ENCODE measurements at places on chromosomes 1 and 21. TPM values are rescaled to one million over a fixed set of nuclear protein-coding genes. Genes with fewer than 3 reads are reported as not detected.

The SUSD4 gene
- 6.4 TPM for total RNA-seq

The RGS16 gene
- total RNA-seq: 6.7 TPM

The OR6N1 gene
- total RNA-seq: not detected

The CR1 gene
- 10.6 TPM for total RNA-seq

The SCAMP3 gene
- 54.7 TPM for total RNA-seq

The APOBEC4 gene
- total RNA-seq: not detected

The PODN gene
- 0.43 TPM for total RNA-seq

The NPPA gene
- not detected for total RNA-seq

The INKA2 gene
- total RNA-seq: not detected

DNA sequence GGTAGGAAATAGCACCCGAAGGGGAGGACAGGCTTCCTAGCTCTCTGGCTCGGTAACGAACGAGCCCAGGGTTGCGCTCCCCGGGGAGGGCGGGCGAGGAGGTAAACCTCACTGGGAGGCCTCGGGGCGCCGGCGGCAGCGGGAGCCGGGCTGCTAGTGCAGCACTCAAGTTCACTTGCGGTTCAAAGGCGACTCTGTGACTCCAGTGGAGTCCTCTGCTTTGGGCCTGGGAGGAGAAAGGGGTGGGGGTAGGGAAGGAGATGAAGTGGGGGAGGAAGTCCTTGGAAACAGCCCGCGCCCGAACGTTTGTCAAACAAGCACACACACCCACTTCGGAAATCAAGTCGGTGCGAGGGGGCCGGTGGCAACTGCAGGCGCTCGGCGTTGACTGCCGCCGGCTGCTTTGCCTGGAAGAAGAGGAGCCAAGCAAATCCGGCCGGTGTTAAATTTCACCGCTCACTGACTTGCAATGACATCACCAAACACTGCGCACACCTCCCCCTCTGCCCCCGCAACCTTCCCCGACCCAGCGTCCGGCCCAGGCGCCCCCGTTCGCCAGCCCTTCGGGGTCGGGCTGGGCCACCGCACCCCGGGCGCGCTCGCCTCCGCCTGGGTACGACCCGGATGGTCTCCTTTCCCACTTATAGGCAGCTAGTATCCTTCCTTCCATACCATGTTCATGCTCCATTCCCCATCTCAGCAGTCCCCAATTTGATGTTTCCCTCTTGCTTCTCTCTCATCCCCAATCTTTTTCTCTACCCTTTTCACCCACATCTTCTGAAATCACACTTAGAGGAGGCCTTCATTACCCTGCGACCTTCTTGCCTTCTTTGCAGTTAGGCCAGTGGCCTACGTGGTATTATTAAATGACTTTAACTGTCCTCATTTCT lies at the start of gene COL24A1:
Gene COL24A1, minus strand, starts transcription at position 207 of the 890 bp plus-strand sequence. CDS start 376 bp downstream, outside the sequence.
- peak within 1 kb of the TSS; percentile 88 for H3K4me3 ChIP-seq
- H3K27ac ChIP-seq: no peak within 1 kb of the TSS
- H3K27me3 ChIP-seq: peaks cover 25% of the 10 kb centered on the region
- H3K4me1 ChIP-seq: peaks cover 6% of the 10 kb centered on the region

DNA sequence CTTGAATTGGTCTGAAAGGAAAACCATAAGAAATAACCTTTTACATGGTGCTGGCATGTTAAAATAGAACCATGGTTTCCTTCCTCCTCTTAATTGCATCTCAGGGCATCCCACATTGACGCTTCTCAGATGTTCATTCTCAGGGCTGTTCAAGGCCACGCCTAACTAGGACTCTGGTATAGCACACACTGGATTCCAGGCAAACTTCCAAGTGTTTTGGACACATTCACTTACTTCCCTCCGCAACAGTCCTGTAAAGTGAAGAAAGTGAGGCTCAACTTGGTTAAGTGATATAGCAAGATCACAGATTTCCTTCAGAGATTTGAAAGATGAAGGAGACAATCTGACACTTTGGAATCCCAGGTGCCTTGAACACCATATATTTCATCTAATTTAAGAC lies 244.8 kb downstream of the DUSP10 start:
- no peaks in the 10 kb centered on the region for H3K36me3 ChIP-seq
- H3K27ac ChIP-seq: no peak overlapping the region
- no peak overlapping the region for H3K4me3 ChIP-seq
- no peaks in the 10 kb centered on the region for H3K4me1 ChIP-seq
- DNase-seq: no peak

GRCh38 chr1:39861003-39861402 lies 22.3 kb downstream of the TRIT1 start:
- no peak overlapping the region for H3K27ac ChIP-seq
- no peaks in the 10 kb centered on the region for H3K27me3 ChIP-seq
- H3K4me1 ChIP-seq: no peaks in the 10 kb centered on the region
- no peak for DNase-seq
- no peak overlapping the region for H3K4me3 ChIP-seq

DNA sequence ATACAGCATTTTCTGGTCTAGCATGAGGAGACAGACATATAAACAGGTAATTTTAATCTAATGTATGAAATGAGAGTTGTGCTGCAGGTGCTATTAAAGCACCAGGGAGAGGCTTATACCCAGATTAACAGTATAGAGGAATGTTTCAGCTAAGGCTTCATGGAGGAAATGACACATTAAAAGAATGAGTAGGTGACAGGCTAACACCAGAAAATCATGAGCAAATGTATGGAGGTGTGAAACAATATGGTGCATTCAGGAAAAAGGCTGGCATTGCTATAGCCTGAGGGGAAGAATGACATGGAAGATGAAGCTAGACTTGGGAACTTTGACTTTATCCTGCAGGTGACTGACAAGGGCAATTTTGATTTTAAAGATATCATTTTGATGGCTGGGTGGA lies 7.0 kb downstream of the ARPC5 start:
- H3K36me3 ChIP-seq: no peaks in the 10 kb centered on the region
- H3K4me1 ChIP-seq: peaks cover 7% of the 10 kb centered on the region
- no peaks in the 10 kb centered on the region for H3K27me3 ChIP-seq
- no peak overlapping the region for H3K27ac ChIP-seq
- no peak overlapping the region for H3K4me3 ChIP-seq

- H3K27ac ChIP-seq: no peak overlapping the region
- H3K36me3 ChIP-seq: no peaks in the 10 kb centered on the region
- H3K27me3 ChIP-seq: peaks cover 3% of the 10 kb centered on the region
- H3K4me3 ChIP-seq: no peak overlapping the region
These were observed 26.4 kb upstream of the FMO1 start for GRCh38 chr1:171221665-171222591.

DNA sequence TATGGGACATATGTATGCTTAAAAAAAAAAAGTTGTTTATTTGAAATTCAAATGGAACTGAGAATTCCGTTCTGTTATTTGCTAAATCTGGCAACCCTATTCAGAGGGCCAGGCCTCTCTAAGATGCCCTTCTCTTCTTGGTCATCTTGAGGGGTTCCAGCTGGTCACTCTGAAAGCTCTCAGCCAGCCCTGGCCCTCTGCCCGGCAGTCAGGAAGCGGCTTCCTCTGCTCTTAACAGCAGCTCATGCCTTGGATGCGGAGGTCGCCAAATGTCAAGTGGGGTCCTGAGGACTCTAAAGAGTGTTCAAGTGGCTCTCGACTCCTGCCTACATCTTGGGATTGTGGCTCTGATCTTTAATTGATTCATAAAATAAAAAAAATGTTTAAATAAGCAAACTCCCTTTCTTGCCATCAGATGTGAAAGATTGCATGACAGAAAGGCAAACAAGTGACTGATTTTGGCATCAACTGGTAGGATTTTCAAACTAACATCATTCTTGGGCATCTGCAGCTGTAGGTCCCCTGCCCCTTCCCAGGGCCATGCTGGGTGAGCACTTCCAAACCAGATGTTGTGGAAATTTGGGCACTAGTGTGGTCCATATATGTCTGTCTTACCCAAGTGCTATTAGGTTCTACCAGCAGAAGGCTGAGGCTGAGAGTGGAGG lies 130.8 kb downstream of the PRDM2 start:
- H3K27me3 ChIP-seq: peaks cover 25% of the 10 kb centered on the region
- H3K27ac ChIP-seq: no peak overlapping the region
- H3K4me3 ChIP-seq: no peak overlapping the region
- H3K4me1 ChIP-seq: peaks cover 6% of the 10 kb centered on the region

- no peaks in the 10 kb centered on the region for H3K4me1 ChIP-seq
- no peak for DNase-seq
- H3K4me3 ChIP-seq: no peak overlapping the region
These were observed 99.4 kb downstream of the DIRAS3 start for GRCh38 chr1:67951014-67951413.

GRCh38 chr21:46661211-46661625 lies 25.7 kb downstream of the PRMT2 start:
- H3K4me3 ChIP-seq: no peak overlapping the region
- no peaks in the 10 kb centered on the region for H3K27me3 ChIP-seq
- H3K36me3 ChIP-seq: peaks cover 48% of the 10 kb centered on the region
- H3K27ac ChIP-seq: no peak overlapping the region
- DNase-seq: peak; percentile 46

GRCh38 chr21:23951251-23951650 lies 1656.0 kb downstream of the MRPL39 start:
- H3K27ac ChIP-seq: no peak overlapping the region
- H3K27me3 ChIP-seq: no peaks in the 10 kb centered on the region
- no peaks in the 10 kb centered on the region for H3K4me1 ChIP-seq
- no peak overlapping the region for H3K4me3 ChIP-seq
- no peaks in the 10 kb centered on the region for H3K36me3 ChIP-seq
- no peak for DNase-seq

- no peak overlapping the region for H3K27ac ChIP-seq
- H3K4me1 ChIP-seq: no peaks in the 10 kb centered on the region
These were observed 45.3 kb upstream of the MAN1A2 start for GRCh38 chr1:117321680-117322609.

DNA sequence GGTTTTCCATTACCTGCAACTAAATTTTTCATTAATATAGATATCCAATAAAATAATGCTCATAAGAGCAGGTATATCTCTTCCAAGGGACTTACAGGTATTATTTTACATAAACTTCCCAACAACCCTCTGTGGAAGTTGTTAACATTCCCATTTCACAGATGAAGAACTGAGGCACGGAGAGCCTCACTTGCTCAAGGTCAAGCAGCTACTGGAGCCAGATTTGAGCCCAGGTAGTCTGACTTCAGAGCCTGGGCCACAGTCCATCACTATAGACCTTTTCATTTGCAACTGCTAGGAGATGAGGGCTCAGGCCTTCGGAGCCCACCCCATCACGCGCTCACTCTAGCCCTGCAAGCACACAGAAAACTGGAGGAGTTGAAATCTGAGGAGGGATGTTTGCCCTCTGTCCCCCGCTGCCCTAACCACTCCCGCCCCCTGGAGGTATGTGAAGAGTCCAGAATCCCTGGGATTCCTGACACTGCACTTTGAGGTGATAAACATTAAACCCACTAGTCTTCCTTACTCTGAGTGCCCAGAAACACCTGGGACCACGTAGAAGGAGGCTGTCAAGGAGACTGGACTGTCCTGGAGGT lies 11.7 kb upstream of the ALPL start:
- H3K36me3 ChIP-seq: no peaks in the 10 kb centered on the region
- H3K27ac ChIP-seq: no peak overlapping the region
- H3K4me3 ChIP-seq: no peak overlapping the region
- H3K27me3 ChIP-seq: peaks cover 25% of the 10 kb centered on the region

GRCh38 chr1:117512728-117513321 lies 93.0 kb upstream of the TENT5C start:
- no peak overlapping the region for H3K4me3 ChIP-seq
- no peaks in the 10 kb centered on the region for H3K27me3 ChIP-seq
- H3K27ac ChIP-seq: no peak overlapping the region
- H3K4me1 ChIP-seq: no peaks in the 10 kb centered on the region
- H3K36me3 ChIP-seq: no peaks in the 10 kb centered on the region

DNA sequence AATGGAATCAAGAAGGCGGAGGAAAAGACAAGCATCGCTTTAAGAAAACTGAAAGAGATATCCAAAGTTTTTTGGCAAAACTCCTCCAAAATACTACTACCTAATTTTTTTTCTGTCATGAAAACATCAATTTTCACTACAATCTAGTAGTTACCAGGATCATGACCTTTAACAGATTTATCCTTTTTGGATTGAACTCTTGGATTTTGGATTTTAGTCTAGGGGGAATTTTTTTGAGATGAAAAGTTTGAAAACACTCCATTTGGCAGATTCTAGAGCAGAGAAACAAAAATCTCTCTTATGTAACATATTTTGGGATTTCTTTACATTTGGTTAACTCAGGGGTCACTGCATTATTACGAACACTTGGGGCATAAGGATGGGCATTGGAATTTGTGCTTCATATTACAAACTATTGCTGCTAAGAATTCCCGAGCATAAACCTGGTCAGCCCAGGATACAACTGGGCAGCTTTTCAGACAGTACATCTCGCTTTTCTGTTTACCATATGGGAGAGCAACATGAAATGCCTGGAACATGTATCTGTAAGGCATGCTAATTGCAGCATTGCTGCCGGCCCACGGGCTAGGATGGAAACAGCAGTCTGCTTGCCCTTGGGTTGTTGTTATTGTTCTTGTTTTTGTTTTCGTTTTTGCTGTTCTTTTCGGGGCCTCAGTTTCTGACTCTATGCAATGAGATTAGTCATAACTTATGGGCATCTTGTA lies 264.3 kb downstream of the RHOU start:
- no peak overlapping the region for H3K4me3 ChIP-seq
- H3K27me3 ChIP-seq: no peaks in the 10 kb centered on the region
- no peaks in the 10 kb centered on the region for H3K36me3 ChIP-seq
- H3K27ac ChIP-seq: no peak overlapping the region

DNA sequence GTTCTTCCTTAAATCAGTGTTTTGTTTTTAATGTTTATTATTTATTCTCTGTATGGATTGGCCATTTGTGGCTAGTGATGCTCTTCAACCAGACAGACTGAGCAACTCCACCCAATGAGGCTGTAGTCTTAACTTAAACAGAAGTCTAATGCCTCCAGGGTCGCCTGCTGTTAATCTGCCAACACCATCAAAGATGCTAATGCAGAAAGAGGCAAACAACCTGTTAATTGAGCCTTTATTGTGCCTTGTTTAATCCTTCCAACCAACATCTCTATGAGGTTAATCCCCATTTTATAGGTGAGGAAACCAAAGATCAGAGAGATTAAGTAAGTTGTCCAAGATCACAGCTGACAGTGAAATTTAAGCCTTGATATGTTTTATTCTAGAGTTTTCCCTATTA lies 79.4 kb upstream of the SSX2IP start:
- peaks cover 3% of the 10 kb centered on the region for H3K4me1 ChIP-seq
- H3K27me3 ChIP-seq: no peaks in the 10 kb centered on the region
- H3K27ac ChIP-seq: no peak overlapping the region
- DNase-seq: no peak
- H3K4me3 ChIP-seq: no peak overlapping the region
- H3K36me3 ChIP-seq: no peaks in the 10 kb centered on the region

GRCh38 chr1:94305704-94306103 lies 68.3 kb upstream of the ARHGAP29 start:
- DNase-seq: no peak
- H3K27ac ChIP-seq: no peak overlapping the region
- no peak overlapping the region for H3K4me3 ChIP-seq

Data from T-cell (primary cell).